ENCODE measurements at places on chromosomes 5 and 9.

DNA sequence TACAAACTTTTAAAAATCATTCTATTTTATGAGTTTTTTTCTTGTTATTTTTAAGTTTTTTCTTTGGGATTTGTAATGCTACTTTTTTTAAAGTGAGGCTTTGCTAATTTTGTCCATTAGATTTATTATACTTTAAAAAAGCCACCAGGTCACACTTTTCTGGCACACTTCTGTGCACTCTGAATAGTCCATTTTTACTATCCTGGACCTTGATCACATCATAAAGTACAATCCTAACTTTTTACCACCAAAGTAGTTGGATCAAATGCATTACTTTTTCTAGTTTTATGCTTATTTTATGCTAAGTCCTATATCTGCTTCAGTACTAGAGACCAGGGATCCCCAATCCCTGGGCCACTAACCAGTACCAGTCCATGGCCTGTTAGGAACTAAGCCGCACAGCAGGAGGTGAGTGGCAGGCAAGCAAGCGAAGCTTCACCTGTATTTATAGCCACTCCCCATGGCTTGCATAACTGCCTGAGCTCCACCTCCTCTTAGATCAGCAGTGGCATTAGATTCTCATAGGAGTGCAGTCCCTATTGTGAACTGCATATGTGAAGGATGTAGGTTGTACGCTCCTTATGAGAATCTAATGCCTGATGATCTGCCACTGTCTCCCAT is 16.0 kb downstream of the FRRS1L start:
- no peak for DNase-seq

- no peak for DNase-seq
Measured at GRCh38 chr9:33297432-33297831, 7.1 kb downstream of the NFX1 start.

DNA sequence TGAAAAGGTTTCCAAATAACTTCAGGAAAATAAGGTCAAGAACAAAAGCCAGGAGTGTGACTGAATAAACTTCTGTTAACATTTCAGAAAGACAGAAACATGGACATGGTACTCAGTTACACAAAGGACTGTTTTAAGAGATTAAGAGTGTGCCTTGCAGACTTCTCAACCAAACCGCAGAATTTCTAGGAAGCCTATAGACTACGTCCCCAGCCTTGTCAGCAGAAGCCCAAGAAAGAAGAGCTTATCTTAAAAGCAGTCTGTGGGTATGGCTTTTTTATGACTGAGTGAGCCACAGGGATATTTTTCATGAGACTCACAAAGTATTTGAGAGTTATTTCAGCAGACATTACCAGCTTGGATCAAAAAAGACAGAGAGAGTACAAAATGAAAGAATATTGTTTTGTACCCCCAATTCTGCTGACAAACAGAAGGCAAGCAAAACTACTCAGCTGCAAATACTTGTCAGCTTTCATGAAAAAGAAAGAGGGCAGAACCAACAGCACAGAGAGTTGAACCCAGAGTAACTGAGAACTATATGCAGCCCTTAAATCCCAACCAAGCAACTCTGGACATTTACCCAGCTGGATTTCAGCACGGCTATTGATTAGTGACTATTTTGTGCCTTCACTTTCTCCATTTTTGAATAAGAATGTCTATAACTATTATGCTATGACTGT is 711.0 kb upstream of the CTNND2 start:
- no peak for DNase-seq

- DNase-seq, result no peak
Measured at GRCh38 chr5:41636605-41637004, 126.2 kb upstream of the PLCXD3 start.

GRCh38 chr5:150186897-150187296 is 3.0 kb upstream of the SLC6A7 start:
- DNase-seq, result no peak

DNA sequence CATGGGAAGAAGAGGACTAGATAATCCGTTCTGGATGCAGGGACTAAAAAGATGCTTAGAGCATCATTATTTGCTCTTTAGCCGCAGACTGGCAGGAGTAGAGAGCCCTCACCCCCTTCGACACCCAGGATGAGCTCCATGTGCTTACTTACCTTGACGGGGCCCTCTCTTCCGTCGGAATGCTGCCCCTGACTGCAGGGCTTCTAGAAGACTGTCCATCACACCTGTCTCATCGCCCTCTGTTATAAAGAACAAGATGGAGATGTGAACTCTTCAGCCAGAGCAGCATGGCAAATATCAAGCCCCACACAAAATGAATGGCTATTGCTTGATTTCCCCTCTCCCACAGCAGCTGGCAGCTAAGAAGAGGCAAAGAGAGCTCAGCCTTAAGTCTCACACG is 35.1 kb downstream of the PCDHGC5 start:
- no peak for DNase-seq

- DNase-seq, result no peak
Measured at GRCh38 chr5:10301266-10301665, 6.4 kb downstream of the CMBL start.

DNA sequence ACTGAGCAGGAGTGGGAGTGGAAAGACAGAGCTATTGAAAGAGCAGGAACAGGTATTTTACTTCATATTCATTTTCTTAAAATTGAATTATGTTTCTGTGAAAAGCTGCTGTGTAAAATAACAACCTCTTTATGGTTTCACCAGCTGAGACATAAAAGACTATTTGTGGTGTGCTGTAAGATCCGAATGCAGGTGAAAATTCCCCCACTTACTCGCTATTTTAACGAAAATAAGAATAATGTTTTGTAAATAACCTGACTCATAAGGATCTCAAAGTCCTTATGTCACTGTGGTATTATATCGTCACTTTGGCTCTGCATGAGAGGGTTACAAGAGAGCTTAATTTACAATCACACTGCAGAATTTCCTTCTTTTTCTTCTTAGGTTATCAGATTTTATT is 65.3 kb upstream of the NFIB start:
- DNase-seq, result no peak

- DNase-seq, result no peak
Measured at GRCh38 chr9:8221462-8221861, 421.9 kb upstream of the DMAC1 start.

DNA sequence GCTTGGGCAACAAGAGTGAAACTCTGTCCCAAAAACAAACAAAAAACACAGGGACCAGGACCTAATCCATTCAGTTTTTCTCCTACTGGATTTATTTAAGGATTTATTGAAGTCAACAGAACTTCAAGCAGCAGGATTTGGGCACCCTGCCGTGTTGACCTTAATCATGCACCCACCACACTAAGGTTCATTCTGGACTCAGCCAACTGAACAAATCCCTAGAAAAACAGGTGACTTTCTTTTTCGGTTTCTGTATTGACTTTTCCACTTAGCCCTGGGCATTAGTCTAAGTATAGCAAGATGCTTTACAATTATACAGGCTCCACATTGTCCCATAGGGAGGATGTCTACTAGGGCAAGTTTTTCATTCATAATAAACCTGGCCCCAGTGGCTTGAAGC is 30.0 kb downstream of the ZNF131 start:
- DNase-seq, result no peak

- DNase-seq, result no peak
Measured at GRCh38 chr9:18800579-18800978, 232.4 kb downstream of the SAXO1 start.

DNA sequence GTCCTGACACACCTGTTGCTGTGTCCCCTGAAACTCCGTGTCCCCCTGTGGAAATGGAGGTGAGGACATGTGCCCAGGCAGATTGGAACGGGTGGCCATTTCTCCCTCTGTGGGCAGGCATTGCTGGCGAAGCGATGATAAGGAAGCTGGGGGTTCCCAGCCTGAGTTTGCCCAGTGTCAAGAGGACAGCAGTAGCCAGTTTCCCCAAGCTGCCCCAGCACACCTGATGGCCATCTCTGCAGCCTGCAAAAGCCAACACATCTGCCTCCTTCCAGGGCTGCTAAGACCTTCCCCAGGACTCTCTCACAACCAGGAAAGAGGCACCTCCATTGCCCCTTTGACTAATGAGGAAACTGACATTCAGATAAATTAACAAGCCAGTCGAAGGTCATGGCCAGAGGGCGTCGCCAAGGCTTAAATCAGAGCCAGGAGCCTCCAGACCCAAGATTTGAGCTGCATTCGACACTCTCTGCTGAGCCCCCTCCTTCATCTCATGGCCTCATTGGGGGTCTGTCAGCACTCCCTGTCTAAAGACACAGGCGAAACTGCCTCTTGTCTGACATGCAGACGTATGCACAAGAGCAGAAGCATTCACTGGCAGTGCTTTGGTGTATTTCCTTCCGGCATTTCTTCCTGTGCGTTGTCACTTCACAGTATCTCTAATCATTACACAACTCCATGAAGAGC is 10.4 kb upstream of the WNK2 start:
- no peak for DNase-seq

DNA sequence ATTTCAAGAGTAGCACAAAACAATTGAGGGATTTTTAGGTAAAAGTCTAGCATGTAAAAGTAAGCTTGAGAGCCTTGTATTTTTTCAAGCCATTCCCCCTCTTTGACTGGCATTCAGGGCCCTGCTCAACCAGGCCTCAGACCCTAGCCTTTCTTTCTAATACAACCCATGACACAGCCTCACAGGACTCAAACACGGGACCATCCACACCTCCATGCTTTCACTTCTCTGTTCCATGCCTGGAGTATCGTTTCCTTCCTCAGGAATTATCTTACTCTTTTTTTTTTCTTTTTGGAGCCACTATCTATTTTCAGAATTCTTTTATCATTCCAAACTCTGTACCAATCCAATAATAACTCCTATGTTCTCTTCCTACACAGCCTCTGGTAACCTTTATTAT is 560.2 kb upstream of the CLINT1 start:
- DNase-seq, result no peak

GRCh38 chr5:82309091-82309531 is 31.0 kb upstream of the RPS23 start:
- DNase-seq, result no peak

GRCh38 chr5:18027241-18027867 is 393.1 kb downstream of the TAF11L14 start:
- DNase-seq, result no peak

- no peak for DNase-seq
Measured at GRCh38 chr9:127241354-127241753, 23.2 kb upstream of the GARNL3 start.

DNA sequence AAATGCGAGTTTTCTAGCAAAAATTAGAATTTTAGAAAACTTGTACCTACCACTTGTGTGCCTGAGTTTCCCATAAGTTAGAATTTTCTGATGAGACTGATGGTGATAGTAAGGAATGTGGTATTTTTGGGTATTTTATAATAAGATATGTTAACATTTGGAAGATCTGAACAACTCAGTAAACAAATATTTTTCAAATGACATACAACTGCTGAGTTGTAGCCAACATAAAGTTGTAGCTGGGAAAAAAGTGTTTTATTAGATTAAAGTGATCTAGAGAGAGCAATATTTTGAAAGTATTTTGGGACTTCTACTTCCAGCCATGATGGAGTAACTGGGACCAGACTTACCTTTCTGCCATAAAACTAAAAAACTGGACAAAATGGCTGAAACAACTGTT is 37.9 kb downstream of the GEMIN5 start:
- no peak for DNase-seq
